ENCODE measurements at places on chromosomes 5 and 9. TPM values are rescaled to one million over a fixed set of nuclear protein-coding genes. Genes with fewer than 3 reads are reported as not detected.

Gene ANXA2R
- 0.88 TPM for total RNA-seq

Gene F12
- 2.2 TPM for total RNA-seq

Gene SLC6A7
- total RNA-seq, result not detected

Gene SPATA31C1
- total RNA-seq, result not detected
